ENCODE measurements at places on chromosomes 11 and 22.

GRCh38 chr11:62435846-62436660 is 17.2 kb downstream of the SCGB1A1 start:
- DNase-seq, result no peak

GRCh38 chr11:27795955-27796861 is 96.0 kb upstream of the BDNF start:
- peak; percentile 81 for DNase-seq

DNA sequence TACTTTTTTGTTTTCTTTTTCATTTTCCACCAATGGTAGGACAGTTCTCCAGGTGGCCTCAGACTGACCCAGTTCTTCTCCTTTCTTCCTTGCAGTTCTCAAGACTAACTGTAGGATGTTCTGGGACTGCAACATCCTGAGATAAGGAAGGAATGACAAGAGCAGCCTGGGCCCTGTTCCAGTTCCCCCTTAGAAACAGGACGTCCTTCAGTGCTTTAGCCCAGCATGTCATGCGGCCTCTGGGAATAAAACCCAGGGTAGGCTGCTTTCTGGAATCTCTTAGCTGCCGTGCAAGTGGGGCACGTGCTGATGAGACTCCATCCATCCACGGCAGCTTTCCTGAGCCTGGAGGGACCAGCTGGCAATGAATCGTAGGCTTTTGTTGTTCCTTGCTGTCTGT is 24.0 kb upstream of the CADM1 start:
- DNase-seq, result no peak

- no peak for DNase-seq
These were observed 99.2 kb upstream of the FGF3 start for GRCh38 chr11:69918231-69918937.

DNA sequence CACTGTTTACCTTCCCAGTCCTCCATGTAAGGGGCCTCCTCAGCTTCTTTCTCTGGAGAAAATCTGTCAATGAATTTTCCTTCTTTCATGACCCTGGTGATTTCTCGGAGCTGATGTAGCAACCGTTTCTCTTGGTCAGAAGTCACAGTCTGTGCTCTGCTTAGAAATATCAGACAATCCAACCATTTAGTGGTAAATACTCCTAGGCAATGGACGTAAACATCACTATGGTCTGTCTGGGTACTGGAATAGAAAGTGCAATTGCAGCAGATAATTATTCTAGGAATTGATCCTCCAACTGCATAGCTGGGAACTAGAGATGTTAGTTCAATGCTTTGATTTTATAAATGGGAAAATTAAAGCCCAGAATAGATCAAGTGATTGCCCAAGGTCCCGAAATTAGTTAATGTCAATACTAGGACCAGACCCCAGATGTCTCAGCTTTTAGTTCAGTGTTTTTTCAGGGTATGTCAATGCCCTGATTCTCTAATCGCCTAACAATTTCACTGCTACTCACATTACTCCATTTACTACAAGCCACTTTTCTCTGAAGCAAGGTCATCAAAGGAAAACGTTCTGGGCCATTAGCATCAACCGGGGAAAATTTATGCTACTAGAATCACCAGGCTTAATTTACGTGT is 42.1 kb downstream of the RIC3 start:
- DNase-seq, result no peak

GRCh38 chr11:3674189-3674588 is 3.0 kb upstream of the CHRNA10 start:
- no peak for DNase-seq

GRCh38 chr11:115715251-115715770 is 211.1 kb upstream of the CADM1 start:
- DNase-seq, result no peak

DNA sequence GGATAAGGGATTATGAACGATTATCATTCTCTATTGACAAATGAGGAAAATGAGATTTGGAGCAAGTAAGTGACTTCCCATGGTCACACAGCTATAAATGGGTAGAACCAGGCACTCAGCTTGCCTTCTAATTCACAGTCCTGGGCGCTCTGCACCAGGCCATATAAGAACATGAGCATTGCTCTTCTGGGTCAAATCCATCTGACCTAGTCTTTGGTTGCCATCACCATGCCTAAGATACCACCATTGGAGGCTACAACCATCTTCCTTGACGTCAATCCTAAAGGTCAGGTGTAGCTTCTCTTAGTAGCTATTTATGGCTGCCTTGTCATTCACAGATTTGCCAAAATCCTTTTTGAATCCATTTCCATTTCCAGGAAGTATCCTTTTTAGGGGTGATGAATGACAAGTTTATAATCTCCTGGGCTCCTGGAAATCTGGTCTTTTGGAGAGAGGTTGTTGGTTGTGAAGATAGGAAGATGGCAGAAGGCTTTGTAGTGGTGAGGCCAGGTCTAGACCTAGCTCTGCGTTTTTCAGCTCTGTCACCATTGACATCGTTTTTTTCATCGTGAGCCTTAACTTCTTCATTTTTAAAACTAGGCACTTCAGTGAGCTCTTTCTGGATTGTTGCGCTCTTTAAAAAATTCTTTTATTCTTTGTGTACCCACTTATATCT is 11.1 kb downstream of the ZBTB16 start:
- no peak for DNase-seq

GRCh38 chr11:624705-625635 is at the start of gene CDHR5:
CDHR5 (minus strand) TSS chr11:624955; CDS start chr11:624902, 53 bp downstream.
- peak; percentile 86 for DNase-seq

DNA sequence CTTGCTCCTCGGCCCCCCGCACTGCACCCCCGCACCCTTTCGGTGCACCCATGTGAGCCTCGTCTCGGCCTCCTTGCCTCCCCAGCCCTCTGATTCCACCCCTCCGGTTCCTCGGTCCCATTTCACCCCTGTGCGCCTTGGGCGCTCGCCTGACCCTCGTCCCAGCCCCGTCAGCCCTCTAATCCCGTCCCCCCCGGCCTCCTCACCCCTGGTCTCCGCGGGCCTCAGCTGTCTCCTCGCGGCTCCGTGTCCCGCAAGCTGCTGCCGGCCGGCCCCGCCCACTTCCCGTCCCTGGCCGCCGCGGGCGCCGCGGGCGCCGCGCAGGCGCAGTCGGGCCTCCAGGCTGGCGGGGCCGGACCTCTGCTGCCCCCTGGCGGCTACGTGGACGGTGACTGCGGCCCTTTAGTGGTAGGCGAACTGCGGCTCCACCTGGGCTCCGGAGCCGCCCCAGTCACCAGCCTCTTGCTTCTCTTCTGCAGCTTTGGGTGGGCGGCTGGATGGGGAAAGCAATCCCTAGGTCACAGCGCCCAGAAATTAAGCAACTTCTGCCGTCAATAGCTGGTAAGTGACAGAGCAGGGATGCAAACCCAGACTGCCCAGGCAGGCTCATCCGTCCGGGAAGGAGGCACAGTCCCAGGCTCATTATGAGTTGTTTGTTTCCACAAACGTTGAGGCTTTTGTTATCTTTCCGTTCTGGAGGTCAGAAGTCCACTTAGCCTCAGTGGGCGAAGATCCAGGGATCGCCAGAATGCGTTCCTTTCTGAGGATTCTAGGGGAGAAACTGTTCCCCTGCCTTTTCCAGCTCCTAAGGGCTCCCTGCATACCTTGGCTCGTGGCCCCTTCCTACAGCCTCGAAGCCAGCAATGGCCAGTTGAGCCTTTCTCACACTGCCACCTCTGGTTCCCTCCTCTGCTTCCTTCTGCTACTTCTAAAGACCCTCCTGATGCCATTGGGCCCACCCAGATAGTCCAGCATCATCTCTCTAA is at the start of gene PPM1F:
TSS of gene PPM1F (minus strand) at position 263 of the 986 bp plus-strand sequence. CDS start 6,800 bp downstream, outside the sequence.
- DNase-seq, result peak; percentile 91

DNA sequence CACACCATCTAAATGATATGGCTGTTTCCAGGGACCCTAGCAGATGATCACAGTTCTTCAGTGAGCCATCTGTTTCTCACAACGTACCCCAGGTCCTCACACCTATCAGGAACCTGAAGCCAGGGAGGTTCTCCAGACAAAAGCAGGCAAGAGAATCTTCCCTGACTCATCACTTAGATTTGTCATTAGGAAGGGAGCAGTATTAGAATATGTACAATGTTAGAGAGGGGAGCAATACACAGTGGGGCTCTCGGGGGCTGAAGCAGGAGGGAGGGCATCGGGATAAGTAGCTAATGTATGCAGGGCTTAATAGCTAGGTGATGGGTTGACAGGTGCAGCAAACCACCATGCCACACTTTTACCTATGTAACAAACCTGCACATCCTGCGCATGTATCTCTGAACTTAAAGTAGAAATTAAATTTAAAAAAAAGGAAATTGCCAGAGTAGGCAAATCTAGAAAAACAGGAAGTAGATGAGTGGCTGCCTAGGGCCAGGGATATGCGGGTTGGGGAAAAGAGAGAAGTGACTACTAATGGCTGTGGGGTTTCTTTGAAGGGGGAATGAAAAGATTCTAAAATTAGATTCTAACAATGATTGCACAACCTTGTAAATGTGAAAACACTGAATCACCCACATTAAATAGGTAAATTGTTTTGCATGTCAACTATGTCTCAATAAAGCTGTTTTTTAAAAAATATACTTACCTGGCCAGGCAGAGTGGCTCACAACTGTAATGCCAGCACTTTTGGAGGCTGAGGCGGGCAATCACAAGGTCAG is 14.4 kb downstream of the C22orf42 start:
- no peak for DNase-seq

GRCh38 chr11:61700720-61701119 is 20.5 kb downstream of the DAGLA start:
- no peak for DNase-seq

GRCh38 chr22:34897126-34897525 is 168.8 kb upstream of the ISX start:
- DNase-seq, result no peak

- no peak for DNase-seq
These were observed 17.0 kb downstream of the FADS3 start for GRCh38 chr11:61874377-61874809.

DNA sequence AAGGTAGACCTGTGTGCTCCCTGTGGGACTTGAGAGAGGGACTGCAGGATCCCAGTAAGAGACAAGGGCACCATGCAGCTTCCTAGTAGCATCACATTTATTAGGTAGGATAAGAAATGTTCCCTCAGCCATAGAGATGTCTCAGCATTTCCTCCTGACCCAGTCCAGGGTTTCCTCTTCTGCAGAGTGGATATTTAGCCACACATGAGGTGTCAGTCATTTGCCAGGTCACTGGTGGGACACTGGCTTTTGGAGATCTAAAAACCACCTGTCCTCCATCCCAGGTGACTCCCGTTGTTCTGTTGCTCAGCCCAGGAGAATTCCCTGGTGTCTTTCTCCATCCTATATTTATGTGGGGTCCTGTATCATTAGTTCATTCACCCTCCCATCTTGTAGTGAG is 117.5 kb upstream of the NNMT start:
- no peak for DNase-seq

GRCh38 chr22:36940676-36941075 is 27.2 kb downstream of the CSF2RB start:
- no peak for DNase-seq

GRCh38 chr22:50545522-50546325 is at the start of gene KLHDC7B:
KLHDC7B (plus strand) TSS chr22:50545899; CDS start chr22:50546244, 345 bp downstream.
- DNase-seq, result no peak

- DNase-seq, result no peak
These were observed 79.5 kb upstream of the ZBED5 start for GRCh38 chr11:10937385-10937771.

- no peak for DNase-seq
These were observed 54.3 kb upstream of the CREB3L1 start for GRCh38 chr11:46223252-46223513.

Data from mucosa of descending colon (tissue), 3 donors.